ENCODE measurements at places on chromosomes 13 and 19.

DNA sequence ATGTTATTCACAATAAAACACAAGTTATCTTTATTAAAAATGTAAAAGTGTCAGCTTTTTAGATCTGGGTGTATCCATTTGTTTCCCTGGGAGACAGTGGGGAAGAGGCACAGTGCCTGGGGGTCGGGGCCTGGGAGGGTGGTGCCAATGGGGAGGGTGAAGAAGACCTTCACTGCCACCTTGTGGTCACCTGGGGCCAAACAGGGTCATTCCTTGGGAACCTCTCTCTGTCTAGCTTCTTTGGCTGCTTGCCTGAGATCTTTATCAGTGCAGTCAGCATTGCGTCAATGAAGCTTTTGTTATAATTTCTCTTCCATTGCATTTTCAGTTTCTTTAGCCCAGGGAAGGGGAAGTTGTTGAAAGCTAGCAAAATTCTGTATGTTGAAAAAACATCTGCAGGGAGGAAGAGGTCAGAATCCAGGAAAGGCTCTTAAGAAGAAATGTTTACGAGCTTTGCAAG lies 39.1 kb downstream of the PCDH8 start:
- peak; percentile 32 for DNase-seq

- no peak for DNase-seq
Measured at GRCh38 chr13:114096031-114096485, 36.4 kb downstream of the RASA3 start.

- DNase-seq: peak; percentile 50
Measured at GRCh38 chr19:49875857-49876421, 1.2 kb downstream of the AKT1S1 start.

DNA sequence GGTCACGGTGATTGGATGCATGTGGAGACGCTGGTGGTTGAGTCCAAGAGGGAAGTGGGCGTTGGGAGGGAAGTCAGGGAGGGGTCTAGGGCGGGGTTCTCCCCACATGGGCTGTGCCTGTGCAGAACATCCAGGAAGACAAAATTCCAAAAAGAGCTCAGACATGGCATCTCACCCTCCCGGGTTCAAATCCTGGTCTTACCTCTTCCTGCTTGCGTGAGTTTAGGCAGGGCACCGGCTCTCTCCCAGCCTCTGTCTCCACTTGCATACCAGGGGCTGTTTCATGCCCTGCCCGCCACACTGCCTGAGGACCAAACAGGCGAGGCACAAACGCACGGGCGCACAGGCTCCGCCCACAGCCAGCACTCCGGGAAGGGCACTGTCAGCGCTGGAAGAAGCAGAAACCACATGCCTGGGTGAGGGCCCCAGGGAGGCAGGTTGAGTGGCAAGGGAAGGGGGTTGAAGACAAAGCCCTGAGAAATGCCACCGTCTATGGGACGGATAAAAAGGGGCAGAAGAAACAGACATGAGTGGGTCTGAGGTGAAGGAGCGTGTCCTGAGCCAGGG lies 123.6 kb upstream of the SOX1 start:
- DNase-seq: no peak

DNA sequence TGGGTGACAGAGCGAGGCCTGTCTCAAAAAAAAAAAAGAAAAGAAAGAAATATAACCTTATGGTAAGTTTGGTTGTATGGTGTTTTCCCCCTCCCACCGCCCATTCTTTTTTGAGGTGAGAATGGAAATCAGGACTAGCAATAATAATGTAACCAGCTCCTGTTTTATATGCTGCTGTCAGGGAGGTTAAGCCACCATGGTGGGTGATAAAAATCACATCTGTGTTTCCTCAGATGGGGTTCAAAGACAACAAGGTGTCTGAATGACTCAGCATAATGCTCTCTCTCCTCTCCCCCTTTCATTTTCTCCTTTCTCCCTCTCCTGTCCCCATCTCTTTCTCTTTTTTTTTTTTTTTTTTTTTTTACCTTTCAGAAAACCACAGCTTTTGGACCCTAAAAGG lies 28.3 kb upstream of the GARRE1 start:
- no peak for DNase-seq

GRCh38 chr13:100506154-100506553 lies 82.4 kb downstream of the GGACT start:
- DNase-seq: no peak

DNA sequence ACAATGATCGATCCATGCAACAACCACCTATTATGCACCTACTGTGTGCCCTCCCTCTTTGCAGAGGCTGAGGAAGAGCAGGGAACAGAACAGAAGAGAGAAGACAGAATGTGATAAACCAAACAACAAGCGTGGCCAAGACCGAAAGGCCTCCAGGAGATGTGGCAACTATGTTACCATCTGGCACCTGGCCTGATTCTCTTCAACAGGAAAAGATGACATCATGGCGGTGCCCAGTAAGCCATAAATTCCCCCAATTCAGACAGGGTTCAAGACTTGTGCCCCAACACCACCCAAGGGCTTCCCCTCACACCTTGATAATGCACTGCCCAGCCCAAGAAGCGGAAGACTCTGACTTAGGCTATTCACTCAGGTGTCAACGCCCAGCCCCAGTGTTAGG lies 44.3 kb downstream of the SLC7A1 start:
- no peak for DNase-seq

GRCh38 chr19:1807695-1808394 lies 4.2 kb downstream of the ATP8B3 start:
- no peak for DNase-seq

GRCh38 chr19:3655402-3656072 lies 28.9 kb upstream of the CACTIN start:
- peak; percentile 96 for DNase-seq

GRCh38 chr19:31693131-31693932 lies 344.1 kb upstream of the TSHZ3 start:
- DNase-seq: no peak

- DNase-seq: no peak
Measured at GRCh38 chr13:28725046-28725610, 6.4 kb upstream of the SLC46A3 start.

DNA sequence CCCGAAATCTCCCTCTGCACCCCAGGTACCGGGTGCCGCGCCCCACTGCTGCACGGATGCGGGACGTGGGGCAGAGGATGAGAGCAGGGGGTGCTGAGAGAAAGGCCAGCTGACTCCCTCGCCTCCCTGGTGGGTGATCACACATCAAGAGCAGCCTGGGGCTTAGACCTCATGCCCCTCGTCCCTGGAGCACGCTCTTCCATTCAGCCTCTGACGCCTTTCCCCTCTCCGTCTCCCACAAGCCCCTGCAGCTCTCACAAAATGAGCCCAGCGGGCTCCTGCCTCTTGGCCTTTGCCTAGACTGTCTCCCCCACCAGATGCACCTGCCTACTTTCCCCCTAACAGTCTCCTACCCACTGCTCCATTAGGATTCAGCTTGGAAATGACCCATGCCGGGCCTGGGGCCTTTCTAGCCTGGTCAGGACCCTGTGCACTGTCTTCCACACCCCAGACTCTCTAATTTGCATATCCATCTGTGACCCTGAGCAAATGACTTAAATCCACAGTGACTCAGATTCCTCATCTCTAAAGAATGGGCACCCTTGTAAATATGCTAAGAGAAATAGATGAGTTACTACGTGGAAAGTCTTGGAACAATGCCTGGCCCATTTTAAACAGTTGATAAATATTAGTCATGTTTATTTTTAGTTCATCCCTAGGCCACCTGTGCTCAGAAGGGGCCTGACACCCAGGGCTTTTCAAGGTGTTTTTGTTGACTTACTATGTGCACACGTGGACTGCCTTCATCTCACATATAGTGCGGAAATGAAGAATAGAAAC lies 582 bp upstream of the PTPRH start:
- peak; percentile 92 for DNase-seq

GRCh38 chr19:14821937-14822336 lies 13.0 kb downstream of the OR7A5 start:
- DNase-seq: peak; percentile 14

DNA sequence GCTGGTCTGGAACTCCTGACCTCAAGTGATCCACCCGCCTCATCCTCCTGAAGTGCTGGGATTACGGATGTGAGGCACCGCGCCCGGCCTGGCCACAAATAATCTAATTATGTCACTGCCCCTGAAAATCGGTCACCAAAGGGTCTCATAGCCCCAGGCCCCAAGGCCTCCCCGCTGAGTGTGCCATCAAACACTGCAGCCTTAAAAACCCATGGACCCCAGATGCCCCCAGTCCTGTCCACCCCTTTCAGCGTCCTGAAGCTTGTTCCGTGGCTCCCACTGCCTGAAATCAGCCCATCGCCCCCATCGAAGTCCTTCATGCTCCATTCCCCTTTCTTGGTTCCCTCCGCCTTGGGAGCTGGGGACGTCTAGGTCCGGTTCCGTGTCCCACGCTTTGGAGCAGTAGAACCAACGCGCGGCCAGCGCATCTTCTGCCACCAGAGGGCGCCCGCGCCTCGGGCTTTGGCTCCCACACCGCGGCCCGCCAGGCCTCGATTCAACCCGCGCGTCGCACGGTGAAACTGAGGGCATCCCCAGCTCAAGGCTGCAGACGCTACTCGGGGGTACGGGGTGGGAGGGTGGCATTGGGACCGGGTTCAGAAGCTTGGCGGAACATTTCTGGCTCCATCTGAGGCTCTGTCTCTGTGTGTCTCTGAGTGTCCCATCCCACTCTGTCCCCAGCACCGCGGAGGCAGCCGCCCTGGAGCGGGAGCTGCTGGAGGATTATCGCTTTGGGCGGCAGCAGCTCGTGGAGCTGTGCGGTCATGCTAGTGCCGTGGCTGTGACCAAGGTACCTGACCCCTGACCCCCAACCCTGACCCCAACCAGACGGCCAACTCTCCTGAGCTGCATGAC lies 3.5 kb downstream of the YJEFN3 start:
- peak; percentile 64 for DNase-seq

GRCh38 chr19:31503211-31503610 lies 154.0 kb upstream of the TSHZ3 start:
- DNase-seq: no peak

DNA sequence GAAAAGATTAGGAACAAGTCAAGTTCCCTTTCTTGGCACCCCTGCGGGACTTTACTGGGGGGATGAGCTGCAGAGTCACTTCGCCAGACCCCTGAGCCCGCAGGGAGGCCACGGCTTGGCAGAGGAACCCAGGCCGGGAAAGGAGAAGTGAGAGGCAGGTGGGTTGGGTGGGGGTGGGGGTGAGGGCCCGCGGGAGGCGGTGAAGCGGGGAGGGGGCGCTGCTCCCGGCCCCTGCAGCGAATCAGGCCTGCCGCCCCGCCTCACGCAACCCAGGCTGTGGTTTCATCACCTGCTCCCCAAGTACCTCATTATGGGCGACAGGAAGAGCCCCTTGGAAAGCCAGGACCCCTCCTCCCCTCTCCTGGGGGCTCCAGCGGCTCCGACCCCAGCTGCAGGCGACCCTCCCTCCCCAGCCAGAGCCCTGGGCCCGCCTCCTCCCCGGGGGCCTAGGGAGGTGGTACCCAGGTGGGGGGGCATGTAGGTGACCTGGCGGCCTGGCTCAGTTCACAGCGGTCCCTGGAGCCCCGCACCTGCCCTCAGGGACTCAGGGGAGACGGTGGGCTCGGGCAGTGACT lies 9.5 kb downstream of the MEF2B start:
- no peak for DNase-seq

DNA sequence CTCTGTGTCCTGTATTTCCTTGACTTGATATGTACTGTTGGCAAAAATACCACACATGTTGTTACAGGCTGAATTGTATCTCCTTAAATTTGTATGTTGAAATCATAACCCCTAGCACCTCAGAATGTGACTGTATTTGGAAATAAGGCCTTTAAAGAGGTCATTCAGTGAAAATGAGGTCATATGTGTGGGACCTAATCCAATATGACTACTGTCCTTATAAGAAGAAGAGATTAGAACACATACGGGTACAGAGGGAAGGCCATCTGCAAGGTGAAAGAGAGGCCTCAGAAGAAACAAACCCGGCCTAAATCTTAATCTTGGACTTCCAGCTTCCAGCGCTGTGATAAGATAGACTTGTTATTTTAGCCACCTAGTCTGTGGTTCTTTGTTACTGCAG lies 202.5 kb downstream of the NUFIP1 start:
- no peak for DNase-seq

GRCh38 chr13:42735010-42735409 lies 46.4 kb upstream of the FAM216B start:
- DNase-seq: no peak
